ENCODE measurements at places on chromosomes 16 and 17.

GRCh38 chr16:12539185-12539929 lies 264.3 kb downstream of the CPPED1 start:
- H3K36me3 ChIP-seq = no peaks in the 10 kb centered on the region
- no peaks in the 10 kb centered on the region for H3K4me1 ChIP-seq
- peak; percentile 77 for DNase-seq
- H3K27ac ChIP-seq = no peak overlapping the region
- no peaks in the 10 kb centered on the region for H3K27me3 ChIP-seq

- no peaks in the 10 kb centered on the region for H3K27me3 ChIP-seq
- H3K27ac ChIP-seq = no peak overlapping the region
- no peaks in the 10 kb centered on the region for H3K4me1 ChIP-seq
- DNase-seq = no peak
- H3K4me3 ChIP-seq = no peak overlapping the region
These were observed 3.9 kb upstream of the ARHGAP17 start for GRCh38 chr16:25018972-25019617.

DNA sequence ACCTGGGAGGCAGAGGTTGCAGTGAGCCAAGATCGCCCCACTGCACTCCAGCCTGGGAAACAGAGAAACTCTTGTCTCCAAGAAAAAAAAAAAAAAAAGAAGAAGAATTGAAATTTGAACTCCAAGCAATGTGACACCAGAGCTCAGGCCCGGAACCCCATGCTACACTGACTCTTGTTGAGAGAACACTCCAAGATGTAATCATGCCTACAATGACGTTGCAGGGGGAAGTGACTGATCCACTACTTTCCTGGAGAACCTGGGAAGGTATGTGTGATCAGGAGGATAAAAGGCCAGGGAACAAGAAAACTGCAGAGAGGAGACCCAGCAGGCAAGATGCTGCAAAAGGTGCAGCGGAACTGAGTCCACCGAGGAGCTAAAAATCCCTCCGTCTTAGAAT lies 57.9 kb downstream of the ADCY9 start:
- H3K4me3 ChIP-seq = no peak overlapping the region
- DNase-seq = no peak
- H3K27ac ChIP-seq = no peak overlapping the region
- peaks cover 4% of the 10 kb centered on the region for H3K4me1 ChIP-seq
- no peaks in the 10 kb centered on the region for H3K36me3 ChIP-seq

- H3K4me1 ChIP-seq = no peaks in the 10 kb centered on the region
- H3K27ac ChIP-seq = no peak overlapping the region
- no peak for DNase-seq
- H3K4me3 ChIP-seq = no peak overlapping the region
These were observed 19.0 kb downstream of the PIK3R5 start for GRCh38 chr17:8946476-8946875.

DNA sequence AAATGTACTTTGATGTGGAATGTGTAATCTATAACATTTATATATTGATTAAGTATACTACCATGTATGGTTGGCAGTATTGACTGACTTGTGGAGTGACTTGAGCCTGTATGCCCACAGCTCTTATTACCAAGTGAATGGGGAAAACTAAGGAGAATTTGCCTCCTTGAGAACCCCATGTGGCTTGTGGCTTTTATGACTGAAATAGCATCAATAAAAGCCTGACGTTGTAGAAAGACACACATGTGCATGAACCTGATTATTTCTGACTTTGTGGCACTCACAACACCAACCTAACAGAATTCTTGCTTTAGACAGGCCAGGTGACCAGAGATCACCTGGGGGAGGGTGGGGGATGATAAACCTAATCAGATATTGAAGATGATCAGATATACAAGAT lies 2.1 kb upstream of the LRRC75A start:
- no peaks in the 10 kb centered on the region for H3K36me3 ChIP-seq
- H3K4me3 ChIP-seq = no peak overlapping the region
- H3K27me3 ChIP-seq = peaks cover 32% of the 10 kb centered on the region
- DNase-seq = no peak
- no peak overlapping the region for H3K27ac ChIP-seq

GRCh38 chr17:74249590-74250270 lies 24.3 kb upstream of the DNAI2 start:
- no peaks in the 10 kb centered on the region for H3K27me3 ChIP-seq
- no peak overlapping the region for H3K4me3 ChIP-seq
- no peak for DNase-seq

DNA sequence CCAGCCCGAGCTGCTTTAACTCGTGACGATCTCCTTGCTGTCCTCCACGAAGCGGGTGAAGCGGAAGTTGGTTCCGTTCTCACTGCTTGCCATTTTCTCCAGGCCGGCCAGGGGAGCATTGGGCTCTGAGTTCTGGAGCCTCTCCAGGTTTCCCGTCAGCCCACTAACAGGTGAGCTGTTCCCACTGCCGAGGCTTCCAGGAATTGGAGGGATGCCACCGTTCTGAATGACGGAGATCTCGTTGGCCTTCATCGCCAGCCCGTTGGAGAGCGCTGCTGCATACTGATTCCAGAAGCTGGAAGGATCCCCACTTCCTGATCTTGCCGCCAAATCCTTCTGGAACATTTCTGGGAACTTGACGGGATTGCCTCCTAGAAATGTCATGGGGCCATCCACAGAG lies 14.0 kb downstream of the SALL1 start:
- H3K36me3 ChIP-seq = no peaks in the 10 kb centered on the region
- H3K27me3 ChIP-seq = no peaks in the 10 kb centered on the region
- H3K4me1 ChIP-seq = no peaks in the 10 kb centered on the region
- no peak overlapping the region for H3K4me3 ChIP-seq

- peaks cover 43% of the 10 kb centered on the region for H3K27me3 ChIP-seq
- no peak for DNase-seq
- no peak overlapping the region for H3K27ac ChIP-seq
- peaks cover 2% of the 10 kb centered on the region for H3K4me1 ChIP-seq
These were observed 129 bp downstream of the IRX5 start for GRCh38 chr16:54930869-54931119.

- H3K27me3 ChIP-seq = no peaks in the 10 kb centered on the region
- peaks cover 68% of the 10 kb centered on the region for H3K4me1 ChIP-seq
- H3K27ac ChIP-seq = no peak overlapping the region
- no peak overlapping the region for H3K4me3 ChIP-seq
These were observed 32.8 kb downstream of the HIC1 start for GRCh38 chr17:2087597-2088211.

GRCh38 chr17:82309656-82310570 lies 7.5 kb downstream of the CD7 start:
- peaks cover 18% of the 10 kb centered on the region for H3K27me3 ChIP-seq
- H3K36me3 ChIP-seq = no peaks in the 10 kb centered on the region
- DNase-seq = no peak
- no peak overlapping the region for H3K27ac ChIP-seq
- H3K4me3 ChIP-seq = no peak overlapping the region

Data from fibroblast of lung (primary cell).